Activated CD4-positive, alpha-beta memory T cell treated with anti-CD3 and anti-CD28 coated beads, Interleukin-2, amount 10 ng/mL, durations not matched to agents 7 days and 5 days (primary cell): ENCODE measurements at places on chromosomes 12 and 14.
A peak's percentile ranks its signal among the peaks of the same experiment; 100 is the strongest.

- DNase-seq: peak; percentile 33
These were observed 1221.4 kb downstream of the VRK1 start for GRCh38 chr14:98018628-98019027.

DNA sequence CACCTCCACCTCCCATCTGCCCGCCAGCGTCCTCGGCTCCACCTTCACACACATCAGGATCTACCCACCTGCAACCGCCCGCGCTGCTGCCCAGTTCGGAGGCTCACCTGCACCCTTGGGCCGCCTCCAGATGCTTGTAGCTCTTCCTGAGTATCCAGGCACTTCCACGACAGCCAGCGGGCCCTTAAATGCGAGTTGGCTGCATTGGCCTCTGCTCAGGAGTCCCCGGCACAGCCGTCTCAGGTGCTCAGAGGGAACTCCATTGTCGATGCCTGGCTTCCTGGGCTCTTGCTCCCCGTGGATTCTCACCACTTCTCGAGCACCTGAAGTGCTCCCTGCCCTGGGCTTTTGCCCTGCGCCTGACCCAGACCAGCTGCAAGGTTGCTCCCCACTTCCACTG, 21.9 kb upstream of the CDCA4 start:
- DNase-seq: no peak

- DNase-seq: no peak
These were observed 18.9 kb upstream of the POC1B start for GRCh38 chr12:89544681-89545184.

GRCh38 chr14:29918981-29919380, 8.7 kb downstream of the PRKD1 start:
- DNase-seq: no peak

- no peak for DNase-seq
These were observed 95.8 kb downstream of the C12orf42 start for GRCh38 chr12:103399986-103400385.

DNA sequence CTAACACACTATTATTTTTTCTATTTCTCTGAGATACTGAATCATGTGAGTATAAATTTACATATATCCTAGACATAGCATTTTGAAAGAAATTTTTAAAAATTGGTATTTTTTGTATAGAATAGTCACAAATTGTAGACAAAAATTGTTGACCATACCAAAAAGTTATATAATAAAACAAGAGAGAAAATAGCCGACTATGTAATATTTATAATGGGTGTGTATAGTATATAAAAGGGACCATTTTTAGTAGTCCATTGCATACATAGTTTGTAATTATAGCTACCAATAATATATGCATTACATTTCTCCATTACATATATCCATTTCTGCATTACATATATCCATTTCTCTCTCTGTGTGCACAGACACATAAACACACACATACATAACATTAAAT, 590.2 kb downstream of the TMTC2 start:
- DNase-seq: no peak

- no peak for DNase-seq
These were observed 27.8 kb upstream of the NFYB start for GRCh38 chr12:104165801-104166200.

DNA sequence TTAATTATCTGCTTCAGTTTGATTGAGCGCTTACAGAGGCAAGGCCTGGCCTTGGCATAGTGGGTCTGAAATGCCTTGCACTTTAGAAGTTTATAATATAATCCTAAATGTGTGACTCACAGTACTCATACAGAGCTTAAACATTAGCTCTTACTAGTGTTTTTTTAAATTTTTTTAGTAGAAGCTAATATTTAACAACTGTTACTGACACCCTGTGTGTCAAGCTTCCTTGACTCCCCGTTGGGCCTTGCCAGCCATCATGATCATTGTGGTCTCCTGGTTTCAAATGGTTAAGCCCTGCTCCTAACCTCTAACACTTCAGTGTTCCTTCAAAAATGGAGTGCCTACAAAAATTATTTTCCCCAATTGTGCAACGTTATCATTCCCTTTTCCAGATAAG, 126.9 kb downstream of the GALC start:
- no peak for DNase-seq

- no peak for DNase-seq
These were observed 122.2 kb downstream of the CRACR2A start for GRCh38 chr12:3630621-3631271.
